ENCODE measurements at places on chromosomes 3 and 15.

DNA sequence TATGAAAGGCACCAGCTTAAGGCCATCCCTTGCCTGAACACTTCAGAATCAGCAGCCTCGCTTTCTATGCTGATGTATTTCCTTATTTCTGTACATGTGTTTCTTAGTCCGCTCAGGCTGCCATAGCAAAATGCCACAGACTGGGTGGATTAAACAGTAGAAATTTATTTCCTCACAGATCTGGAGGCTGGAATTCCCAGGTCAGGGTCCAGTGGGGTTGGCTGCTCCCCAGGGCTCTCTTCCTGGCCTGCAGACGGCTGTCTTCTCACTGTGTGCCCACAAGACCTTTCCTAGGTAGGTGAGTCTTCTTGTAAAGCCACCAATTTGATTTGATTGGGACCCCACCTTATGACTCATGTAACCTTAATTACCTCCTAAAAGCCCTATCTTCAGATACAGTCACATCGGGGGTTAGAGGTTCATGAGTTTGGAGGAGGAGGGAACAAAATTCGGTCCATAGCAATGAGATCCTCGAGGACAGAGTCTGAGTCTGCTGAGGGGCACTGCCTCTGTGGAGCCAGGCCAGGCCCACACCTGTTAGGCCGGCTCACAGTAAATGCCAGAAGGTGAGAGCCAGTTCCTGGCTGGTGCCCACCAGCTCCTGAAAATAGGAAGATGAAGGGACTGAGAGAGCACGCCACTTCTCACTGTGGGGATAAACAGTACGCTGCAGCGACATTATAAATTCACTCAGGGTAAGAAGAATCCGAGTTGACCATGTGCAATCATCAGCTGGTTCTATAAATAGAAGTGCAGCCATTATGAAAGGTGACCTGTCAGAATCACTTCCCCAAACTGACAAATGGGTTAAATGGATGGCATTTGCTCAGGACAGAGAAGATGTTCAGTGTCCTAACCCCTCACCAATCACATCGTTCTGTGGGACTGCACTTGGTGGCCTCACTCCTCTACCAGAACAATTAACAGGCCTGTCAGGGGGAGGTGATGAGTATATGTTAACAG, 41.1 kb downstream of the CTXND1 start:
- DNase-seq, result no peak

DNA sequence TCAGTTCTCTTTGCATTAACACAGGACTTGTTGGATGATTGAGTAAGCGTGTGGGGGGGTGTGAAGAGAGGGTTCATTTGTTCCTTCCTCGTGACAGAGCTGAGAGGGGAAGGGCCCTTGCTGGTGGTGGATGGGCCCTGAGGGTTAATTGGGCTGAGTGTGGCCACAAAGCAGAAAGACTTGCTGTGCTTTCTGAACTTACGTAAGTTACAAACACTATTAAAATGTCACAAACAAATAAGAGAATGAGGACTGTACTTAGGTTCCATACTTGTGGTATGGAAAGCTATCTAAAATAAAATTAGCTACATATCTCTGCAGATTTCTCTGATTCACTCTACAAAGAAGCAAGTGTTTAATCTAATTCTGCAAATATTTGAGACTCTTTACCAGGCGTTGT, 231.3 kb downstream of the LPP start:
- DNase-seq, result no peak

GRCh38 chr15:57302640-57303257, 73.6 kb upstream of the CGNL1 start:
- DNase-seq, result no peak

- DNase-seq, result no peak
Observed at GRCh38 chr3:99242271-99242670, 340.8 kb upstream of the DCBLD2 start.

DNA sequence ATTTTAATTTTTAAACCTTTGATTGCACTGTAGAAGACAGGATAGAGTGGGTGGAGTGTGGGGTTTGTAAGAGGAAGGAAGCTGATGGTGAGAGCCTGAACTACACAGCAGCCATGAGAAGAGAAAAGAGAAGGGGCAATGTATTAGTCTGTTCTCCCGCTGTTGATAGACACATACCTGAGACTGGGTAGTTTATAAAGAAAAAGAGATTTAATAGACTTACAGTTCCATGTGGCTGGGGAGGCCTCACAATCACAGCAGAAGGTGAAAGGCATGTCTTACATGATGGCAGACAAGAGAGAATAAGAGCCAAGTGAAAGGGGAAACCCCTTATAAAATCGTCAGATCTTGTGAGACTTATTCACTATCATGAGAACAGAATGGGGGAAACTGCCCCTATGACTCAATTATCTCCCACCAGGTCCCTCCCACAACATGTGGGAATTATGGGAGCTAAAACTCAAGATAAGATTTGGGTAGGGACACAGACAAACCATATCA, 37.3 kb downstream of the STARD5 start:
- DNase-seq, result no peak

- DNase-seq, result no peak
Observed at GRCh38 chr3:9142362-9142761, 107.1 kb downstream of the SRGAP3 start.

DNA sequence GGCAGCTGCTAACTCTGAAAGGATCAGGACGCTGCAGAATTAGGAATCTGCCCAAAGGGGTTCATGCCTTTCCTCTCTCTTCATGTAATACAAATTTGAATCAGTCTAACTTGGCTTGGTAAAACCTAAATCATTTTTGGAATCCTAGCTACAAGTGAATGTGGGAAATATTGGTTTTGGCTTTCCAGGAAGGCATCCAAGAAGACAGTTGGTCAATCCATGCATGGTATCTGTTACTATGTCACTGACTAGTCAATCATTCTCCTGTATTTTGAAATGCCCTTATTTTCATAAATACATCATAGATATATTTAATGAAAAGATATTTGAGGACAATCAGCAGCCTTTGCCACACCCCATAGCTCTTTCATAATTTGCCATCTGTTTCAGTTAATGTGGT, 7.5 kb upstream of the PLS1 start:
- no peak for DNase-seq

GRCh38 chr3:49415931-49416601, 3.8 kb downstream of the TCTA start:
- DNase-seq, result no peak

DNA sequence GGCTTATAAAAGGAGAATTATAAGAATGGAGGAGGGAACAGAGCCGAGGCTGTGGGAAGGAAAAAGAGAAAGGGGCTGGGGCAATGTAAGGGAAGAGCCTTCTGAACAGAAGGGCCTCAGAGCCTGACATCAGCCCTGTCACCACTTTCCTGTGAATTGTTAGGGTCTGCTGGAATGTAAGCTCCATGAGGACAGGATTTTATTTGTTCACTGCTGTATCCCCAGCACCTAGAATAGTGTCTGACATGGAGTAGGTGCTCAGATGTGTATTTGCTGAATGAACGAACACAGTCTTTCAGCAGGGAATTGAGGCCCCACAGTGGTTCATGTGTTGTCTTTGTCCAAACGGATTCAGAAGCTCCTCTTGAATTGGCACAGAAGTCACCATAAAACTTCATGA, 251.5 kb downstream of the OPA1 start:
- no peak for DNase-seq

GRCh38 chr15:69590932-69591524, 138.4 kb downstream of the RPLP1 start:
- DNase-seq, result no peak

DNA sequence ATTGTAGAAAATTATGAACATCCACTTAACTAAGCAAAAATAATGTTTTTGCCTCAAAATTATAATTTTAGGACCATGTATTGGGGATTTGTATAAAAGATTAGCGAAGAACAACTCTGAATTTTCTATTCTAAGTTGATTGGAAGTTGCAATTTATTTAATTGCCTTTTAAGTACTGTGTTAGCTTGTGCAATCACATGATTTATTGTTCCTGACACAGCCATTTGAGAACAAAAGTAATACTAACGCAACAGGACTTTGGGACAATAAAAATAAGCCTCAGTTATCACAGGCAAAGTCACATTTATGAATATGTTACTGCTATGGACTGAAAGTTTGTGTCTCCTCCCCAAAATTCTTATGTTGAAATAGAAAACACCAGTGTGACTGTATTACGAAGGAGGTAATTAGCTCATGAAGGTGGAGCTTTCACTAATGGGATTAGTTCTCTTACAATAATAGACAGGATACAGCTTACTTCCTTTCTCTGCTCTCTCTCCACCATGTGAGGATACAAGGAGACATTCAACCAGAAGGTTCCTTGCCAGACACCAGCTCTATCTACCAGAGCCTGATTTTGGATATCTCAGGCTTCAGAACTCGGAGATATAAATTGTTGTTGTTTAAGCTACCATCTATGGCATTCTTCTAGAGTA, 745.9 kb downstream of the ZBBX start:
- no peak for DNase-seq
